Cardiac atrium fibroblast (primary cell): ENCODE measurements at places on chromosomes 12 and 14. TPM values are rescaled to one million over a fixed set of nuclear protein-coding genes. Genes with fewer than 3 reads are reported as not detected.

The SERPINA10 gene
- total RNA-seq, result not detected in 2 replicates

The ASB8 gene
- total RNA-seq, result 14.4 and 16.0 TPM in 2 replicates

The OR6C75 gene
- total RNA-seq, result not detected in 2 replicates

The CLEC1B gene
- total RNA-seq, result not detected in 2 replicates

The ACOT4 gene
- 0.49 and 1.4 TPM in 2 replicates for total RNA-seq

The ZC2HC1C gene
- total RNA-seq, result not detected in 2 replicates

The CHGA gene
- 1.6 TPM in 1 of 2 replicates, not detected in the other for total RNA-seq

The PLBD1 gene
- 1.3 and 2.1 TPM in 2 replicates for total RNA-seq

The DENND5B gene
- total RNA-seq, result 4.5 and 5.7 TPM in 2 replicates

The DEGS2 gene
- not detected in 2 replicates for total RNA-seq
